ENCODE measurements at places on chromosomes 5 and 9.

DNA sequence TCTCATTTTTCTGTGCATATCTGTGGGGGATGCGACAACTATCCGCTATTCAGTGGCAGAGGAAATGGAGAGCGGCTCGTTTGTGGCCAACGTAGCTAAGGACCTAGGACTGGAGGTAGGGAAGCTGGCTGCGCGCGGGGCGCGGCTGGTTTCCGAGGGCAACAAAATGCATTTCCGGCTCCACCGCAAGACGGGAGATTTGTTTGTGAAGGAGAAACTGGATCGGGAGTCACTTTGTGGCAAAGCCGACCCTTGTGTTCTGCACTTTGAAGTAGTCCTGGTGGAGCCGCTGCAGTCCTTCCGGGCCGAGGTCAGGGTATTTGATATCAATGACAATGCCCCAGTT lies 320 bp downstream of the PCDHB1 start:
- no peak for DNase-seq

DNA sequence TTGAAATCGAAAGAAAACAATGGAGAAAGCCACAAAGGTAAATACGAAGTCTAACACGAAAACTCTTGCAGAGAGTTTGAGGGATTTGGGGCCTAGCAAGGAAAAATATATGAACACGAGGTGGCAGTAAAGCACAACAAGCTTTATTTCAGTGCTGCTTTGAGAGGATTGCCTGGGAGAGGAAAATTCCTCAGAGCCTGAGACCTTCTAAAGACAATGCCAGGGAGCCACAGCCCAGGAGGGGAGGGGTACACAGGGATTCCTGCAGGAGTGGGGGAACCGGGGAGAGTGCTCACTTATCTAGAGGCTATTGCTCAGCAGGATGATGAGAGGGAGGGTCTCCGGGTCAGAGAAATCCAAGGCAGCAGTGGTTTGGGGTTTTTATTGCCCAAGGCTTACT lies 134.9 kb upstream of the ADCY2 start:
- DNase-seq: no peak

DNA sequence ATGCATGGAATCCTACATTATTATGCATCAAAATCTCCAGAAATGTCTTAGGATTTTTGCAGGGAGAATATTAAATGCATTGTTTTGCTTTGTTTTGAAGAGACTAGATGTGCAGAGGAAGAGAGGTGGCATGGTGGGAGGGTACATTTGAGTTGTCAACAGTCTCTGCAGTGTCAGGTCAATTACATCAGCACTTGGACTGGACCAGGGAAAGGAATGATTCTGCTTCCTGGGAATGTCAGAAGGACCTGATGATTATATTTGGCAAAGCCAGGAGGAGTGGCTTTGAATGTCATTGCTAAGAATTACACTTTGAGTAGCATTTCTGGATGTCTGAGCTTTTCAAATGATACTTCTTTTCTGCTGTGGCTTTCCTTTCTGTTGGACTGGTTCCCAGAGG lies 17.5 kb upstream of the TMEFF1 start:
- no peak for DNase-seq

DNA sequence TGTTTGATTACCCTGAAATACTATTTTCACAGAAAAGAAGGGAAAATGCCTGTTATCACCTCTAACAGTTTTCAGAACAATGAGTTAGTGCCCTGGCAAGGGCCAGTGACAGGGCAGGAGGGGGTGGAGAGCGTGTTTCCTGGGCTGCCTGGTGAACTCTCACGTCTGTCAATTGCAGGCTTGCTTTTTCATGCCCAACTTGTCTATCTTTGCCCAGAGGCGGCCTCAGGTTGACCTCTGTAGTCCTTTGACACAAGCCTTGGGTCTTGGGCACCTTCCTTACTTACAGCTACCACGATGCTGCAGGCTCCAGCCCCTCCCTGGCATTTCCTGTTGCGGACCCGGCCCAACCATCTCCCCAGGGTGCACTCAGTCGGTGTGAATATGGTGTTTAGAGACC lies 2.2 kb upstream of the CEL start:
- no peak for DNase-seq

- DNase-seq: no peak
These were observed 124.9 kb upstream of the PTGER4 start for GRCh38 chr5:40554813-40555212.

- DNase-seq: no peak
These were observed 197.7 kb downstream of the TENT4A start for GRCh38 chr5:6910950-6911349.

DNA sequence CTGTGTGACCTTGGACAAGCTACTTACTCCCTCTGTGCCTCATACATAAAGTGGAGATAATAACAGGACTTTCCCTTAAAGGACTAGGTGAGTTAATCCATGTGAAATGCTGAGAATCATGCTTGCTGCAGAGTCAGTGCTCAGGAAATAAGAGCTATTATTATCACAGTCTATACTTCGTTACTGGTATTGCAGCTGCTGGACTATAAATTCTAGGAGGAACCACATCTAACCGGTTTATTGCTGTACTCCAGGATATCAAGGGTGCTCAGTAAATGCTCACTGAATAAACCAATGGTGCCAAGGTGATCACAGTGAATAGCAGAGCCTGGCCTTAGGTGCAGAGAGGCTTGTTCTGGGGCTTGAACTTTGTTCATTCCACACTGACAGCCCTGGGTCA lies 69.3 kb downstream of the HSPA4 start:
- no peak for DNase-seq

DNA sequence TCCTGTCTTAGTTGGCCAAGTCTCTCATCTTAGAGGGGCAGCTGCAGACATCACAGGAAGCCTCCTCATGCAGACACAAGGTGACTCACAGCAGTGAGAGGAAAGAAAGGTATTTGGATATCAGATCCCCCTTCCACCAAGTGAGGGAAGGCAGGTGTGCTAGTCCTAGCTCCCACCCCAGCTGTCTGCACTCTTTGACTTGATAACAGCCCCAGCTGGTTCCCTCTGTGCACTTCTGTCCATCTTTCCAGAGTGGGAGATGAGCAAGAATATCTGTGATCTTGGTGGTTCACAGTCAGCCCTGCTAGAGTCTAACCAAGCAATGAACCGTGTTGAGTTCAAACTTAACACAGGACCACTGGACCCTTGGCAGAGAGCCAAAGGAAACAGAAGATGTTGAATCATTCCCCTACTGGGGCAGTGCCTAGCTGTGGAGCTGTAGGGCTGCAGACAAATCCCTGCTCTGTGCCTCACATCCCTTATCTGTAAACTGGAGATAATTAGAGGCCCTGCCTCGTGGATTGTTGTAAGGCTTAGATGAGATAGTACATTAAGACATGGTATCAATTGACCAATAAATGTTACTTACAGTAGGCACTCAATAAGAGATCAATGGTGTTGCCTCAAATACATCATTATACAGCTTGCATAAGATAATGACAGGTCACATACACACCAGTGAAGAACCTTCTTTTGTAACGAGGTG lies 39.1 kb downstream of the SH3RF2 start:
- no peak for DNase-seq

DNA sequence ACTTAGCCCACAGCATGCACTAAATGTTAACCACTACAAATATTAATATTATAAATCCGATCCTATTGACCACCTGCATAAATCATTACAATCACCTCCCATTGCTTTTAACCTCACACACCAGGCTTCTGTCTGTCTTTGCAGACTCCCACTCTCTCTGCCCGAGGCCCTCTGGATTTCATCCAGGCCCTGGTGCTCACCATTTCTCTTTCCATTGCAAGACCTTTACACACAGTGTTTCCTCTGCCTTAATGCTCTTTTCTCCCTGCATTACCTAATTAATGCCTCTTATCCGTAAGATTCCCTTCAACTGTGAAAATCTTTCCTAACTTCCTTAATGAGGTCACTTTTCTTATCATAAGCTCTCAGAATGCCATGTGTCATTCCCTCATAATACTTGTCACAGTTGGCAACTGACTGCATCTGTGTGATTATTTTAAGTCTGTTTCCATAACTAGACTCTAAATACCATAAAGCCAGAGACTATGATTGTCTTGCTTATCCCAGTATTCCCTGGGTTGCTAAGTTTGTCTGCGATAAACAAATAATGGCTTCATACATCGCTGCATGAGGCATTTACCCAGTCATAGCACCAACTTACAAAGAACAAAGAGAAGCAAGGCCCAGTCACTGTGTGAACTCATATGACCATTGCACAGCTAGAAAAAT lies 155.1 kb downstream of the CCDC192 start:
- no peak for DNase-seq

GRCh38 chr9:126705767-126706697 lies 92.3 kb downstream of the LMX1B start:
- no peak for DNase-seq

DNA sequence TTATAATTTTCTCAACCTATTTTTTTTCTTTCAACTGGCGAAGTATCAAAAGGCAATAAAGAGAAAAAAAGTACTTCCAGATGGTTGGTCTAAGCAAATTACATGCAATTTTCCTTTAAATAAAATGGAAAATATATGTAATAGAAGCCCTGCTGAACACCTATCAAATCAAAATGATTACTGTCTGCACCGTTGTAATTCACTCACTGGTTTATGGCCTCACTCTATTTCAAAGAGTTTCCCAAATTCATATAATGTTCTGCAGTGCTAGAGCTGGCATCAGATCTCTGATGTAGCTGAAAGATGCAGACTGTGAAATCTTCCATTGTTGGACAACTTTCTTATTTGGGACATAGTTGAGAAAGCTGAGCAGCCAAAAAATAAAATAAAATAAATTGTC lies 130.3 kb downstream of the SEMA5A start:
- no peak for DNase-seq

GRCh38 chr5:88761269-88761850 lies 121.6 kb downstream of the MEF2C start:
- no peak for DNase-seq

GRCh38 chr9:4038182-4038723 lies 261.6 kb downstream of the GLIS3 start:
- DNase-seq: no peak

GRCh38 chr9:16825331-16825725 lies 45.1 kb downstream of the BNC2 start:
- DNase-seq: no peak

GRCh38 chr5:126351153-126351552 lies 72.1 kb upstream of the GRAMD2B start:
- DNase-seq: no peak

- no peak for DNase-seq
These were observed 269.1 kb downstream of the FANCC start for GRCh38 chr9:95048225-95049087.

- no peak for DNase-seq
These were observed 508.6 kb downstream of the TAF11L14 start for GRCh38 chr5:18142831-18143230.

DNA sequence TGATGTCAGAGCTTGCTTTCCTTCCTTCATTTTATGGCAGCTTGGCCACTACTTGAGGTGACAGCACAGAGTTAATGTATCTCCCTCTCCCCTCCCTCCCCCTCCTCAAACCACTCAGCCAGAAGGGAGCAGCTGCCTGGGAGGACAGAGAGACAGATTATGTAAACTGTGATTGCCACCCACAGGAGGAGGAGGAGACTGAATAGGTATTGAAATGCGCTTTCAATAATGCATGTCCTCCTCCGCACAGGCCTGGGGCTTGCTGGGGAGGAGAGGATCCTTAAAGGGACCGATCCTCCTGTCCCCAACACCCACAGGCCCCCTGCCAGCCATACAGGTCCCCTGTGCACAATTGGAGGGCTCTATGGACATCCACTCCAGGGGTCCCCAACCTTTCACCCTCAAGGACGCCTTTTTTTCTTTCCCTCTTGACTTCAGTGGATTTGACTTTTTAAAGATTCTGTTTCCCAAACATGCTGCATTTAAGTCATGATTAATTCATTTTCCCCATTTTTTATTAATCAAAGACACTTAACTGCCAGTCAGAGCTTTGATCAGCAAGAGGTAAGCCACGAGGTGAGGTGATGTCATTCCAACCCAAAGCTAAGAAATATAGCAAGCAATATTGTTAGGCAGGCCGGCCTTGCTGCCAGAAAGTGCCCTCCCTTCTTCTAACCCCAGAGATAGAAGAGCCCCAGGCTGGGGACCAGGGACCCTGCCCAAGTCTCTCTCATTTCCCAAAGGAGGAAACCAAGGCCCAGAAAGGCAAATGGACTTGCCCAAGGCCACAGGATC lies 47.5 kb upstream of the CPLX2 start:
- DNase-seq: no peak

- no peak for DNase-seq
These were observed 176.8 kb downstream of the FER start for GRCh38 chr5:108924457-108924961.
